Ascending aorta (tissue), 2 donors: ENCODE measurements at places on chromosomes 12 and 14.

DNA sequence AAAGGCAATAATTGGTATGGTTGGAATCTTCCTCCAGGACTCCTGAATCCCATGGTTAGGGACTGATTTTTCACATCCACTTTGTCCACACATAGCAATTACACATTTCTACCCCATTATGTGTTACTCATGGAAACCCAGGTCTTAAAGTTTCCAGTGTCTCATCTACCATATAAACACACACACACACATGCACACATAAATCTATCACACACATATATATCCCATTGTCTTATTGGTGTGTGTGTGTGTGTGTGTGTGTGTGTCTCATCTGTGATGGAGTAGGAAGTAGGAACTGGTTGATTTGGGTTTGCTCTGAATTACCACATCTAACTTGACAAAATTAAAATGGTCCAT lies 525.4 kb downstream of the FUT8 start:
- no peak for DNase-seq

DNA sequence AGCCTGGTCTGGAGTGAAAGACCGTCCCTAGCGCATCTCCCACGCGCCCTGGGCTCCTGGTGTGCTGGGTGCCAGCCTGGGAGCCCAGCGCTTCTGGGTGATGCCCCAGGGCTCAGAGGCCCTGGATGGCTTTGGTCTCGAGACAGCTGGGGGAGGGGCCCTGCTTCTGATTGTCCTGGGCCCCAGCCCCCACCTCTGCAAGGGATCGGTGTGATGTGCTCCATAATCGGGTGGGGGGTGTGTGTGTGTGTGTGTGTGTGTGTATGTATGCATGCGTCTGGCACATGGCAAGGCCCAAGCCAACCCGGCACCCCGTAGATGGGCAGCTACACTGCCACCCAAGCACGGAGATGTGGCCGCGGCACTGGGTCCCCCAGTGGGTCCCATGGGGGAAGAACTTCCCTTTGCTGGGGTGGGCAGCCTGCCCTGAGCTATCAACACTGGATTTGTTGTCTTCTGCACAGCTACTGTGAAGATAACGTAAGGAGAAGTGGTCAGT lies 3.1 kb downstream of the ZBTB42 start:
- no peak for DNase-seq

GRCh38 chr14:99947695-99948094 lies 117.5 kb upstream of the EVL start:
- DNase-seq, result no peak

GRCh38 chr12:93177208-93178153 lies 200.2 kb upstream of the NUDT4 start:
- DNase-seq, result no peak

- DNase-seq, result no peak
Measured at GRCh38 chr12:105613887-105614286, 283.4 kb downstream of the C12orf75 start.

DNA sequence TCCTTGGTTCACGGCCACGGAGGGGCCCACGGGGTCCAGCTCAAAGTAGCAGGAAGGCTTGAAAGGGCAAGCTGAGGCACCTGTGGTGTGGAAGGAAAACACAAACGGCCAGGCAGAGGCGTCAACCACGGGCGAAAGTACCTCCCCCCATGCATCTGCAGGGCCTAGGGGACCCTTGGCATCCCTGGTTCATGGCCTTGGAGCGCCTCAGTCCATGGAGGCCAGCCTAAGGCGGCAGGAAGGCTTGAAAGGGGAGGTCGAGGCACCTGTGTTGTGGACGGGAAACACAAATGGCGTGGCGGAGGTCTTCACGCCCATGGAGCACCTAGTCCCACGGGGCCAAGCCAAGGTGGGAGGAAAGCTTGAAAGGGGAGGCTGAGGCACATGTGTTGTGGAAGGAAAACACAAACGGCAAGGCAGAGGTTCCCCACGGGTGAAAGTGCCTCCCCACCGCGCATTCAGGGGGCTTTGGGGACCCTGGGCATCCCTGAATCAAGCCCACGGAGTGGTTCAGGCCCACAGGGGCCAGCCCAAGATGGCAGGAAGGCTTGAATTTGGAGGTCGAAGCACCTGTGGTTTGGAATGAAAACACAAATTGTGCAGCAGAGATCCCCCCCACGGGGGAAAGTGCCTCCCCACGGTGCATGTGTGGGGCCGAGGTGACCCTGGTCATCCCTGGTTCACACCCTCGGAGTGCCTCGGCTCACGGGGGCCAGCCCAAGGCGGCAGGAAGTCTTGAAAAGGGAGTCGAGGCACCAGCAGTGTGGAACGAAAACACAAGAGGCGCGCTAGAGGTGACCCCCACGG lies 380.8 kb downstream of the ALG10 start:
- peak; percentile 41 for DNase-seq

- no peak for DNase-seq
Measured at GRCh38 chr12:118061011-118061872, at the start of gene WSB2. WSB2 (minus strand) TSS chr12:118061179; CDS start chr12:118061048, 131 bp downstream.

DNA sequence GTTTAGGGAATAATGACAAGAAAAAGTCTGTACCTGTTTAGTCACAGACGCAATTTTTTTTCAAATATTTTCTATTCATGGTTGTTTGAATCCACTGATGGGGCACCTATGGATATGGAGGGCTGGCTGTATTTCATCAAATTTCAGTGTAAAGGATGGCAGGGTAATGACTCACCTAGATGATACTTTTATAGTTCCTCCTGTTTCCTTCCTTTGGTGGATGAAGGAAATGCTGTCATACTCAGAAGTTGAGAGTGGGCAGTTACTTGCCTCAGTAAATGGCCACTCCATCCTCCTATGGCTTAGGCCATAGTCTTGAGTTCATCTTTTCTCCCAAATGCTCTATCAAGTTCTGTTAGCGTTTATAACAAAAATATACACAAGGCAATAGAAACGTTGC lies 18.9 kb upstream of the C12orf71 start:
- DNase-seq, result no peak

DNA sequence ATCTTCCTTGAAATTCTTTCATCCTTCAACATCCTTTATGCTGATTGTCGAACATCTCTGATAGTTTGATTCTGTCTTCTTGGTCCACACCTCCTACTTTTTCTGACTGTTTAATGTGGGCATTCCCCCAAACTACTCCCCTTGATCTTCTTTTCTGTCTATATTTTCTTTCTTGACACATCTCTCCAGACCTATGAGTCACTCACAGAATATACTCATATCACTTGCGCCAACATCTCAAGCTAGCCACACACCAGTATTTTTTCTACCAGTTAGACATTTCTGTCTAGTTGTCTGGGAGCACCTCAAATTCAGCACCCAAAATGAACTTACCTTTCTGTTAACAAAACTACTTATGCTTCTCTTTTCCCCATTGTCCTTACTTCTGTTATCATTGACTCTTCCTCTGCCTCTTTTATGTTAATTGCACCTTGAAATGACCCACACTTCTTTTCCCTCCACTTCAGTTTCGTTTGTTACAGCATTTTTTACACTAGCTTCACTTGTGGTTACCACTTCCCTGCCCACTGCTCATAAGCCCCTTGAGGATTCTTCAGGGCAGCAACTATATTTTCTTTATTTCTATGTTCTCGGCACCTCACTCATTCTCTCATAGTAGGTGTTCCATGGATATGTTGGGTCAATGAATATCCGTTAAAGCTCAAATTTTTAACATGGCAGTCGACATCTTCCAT lies 33.5 kb downstream of the TSHR start:
- no peak for DNase-seq

GRCh38 chr12:46160981-46161690 lies 107.7 kb downstream of the SLC38A1 start:
- no peak for DNase-seq

GRCh38 chr12:117042862-117043261 lies 56.4 kb downstream of the TESC start:
- DNase-seq, result no peak

- no peak for DNase-seq
Measured at GRCh38 chr12:64877363-64878004, 53.0 kb downstream of the TBC1D30 start.

- no peak for DNase-seq
Measured at GRCh38 chr14:35337269-35338255, 45.4 kb downstream of the PSMA6 start.

DNA sequence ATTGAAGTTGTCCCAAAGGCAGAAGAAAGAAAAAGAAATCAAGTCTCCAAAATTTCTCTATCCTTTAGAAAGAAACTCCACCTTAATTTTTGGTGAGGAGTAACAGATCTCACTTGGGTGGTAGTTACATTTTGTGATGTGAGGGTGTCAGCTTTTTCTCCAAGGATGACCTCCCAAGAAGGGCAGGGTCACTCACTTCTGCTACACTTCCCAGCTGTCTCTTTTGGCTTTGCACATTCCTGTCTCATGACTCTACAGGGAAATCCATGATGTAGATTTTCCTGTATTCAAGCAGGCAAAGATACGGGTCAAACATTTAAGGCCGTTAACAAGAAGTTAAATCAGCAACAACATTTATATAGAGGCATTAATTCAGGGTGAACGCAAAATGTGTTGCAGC lies 1016.4 kb downstream of the NRXN3 start:
- no peak for DNase-seq

DNA sequence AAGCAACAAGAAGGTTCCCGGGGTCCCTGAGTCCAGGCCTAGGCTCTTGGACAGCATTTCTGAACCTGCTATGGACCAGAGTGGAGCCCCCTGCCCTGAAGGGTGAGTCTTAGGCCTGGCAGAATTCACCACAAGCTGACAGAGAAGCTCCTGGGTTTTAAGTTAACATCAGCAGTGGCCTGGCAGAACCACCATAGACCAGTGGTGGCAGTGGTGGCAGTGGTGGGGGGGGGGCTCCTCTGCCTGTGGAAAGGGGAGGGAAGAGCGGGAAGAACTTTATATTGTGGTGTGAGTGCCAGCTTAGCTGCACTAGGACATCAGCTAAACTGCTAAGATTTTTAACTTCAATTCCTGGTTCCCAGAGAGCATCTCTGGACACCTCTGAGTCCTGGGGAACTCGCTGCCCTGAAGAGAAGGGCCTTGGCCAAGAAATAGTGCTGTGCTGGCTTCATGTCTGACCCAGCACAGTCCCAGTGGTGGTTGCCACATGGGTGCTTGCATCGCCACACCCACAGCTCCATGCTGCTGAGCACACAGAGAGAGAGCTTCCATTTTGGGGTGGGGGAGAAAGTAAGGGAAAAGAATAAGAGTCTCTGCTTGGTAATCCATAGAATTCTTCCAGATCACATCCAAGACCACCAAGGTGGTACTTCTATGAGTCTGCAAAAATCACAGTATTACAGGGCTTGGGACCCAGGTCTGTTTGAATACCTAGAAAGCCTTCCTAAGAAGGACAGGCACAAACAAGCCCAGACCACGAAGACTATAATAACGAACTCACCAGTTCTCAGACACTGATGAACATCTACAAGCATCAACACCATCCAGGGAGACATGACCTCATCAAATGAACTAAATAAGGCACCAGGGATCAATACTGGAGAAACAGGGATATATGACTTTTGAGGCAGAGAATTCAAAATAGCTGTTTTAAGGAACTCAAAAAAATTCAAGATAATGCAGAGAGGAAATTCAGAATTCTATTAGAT lies 20.4 kb upstream of the RNF212B start:
- no peak for DNase-seq

DNA sequence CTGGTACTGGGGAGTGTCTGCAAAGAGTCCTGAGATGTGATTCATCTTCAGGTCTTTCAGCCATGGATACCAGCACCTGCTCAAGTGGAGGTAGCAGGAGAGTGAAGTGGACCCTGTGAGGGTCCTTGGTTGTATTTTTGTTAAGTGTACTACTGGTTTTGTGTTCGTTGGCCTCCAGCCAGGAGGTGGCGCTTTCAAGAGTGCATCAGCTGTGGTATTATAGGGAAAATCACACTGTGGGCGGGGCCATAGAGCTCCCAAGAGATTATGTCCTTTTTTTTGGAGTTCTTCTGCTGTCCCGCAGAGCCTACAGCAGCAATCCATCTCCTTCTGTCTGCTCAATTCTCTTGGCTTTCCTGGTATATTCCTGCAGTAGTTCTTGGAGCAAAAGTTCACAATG lies 66.8 kb downstream of the SPATA7 start:
- DNase-seq, result no peak

- no peak for DNase-seq
Measured at GRCh38 chr12:49146406-49146805, 15.2 kb upstream of the TUBA1B start.

GRCh38 chr14:92556863-92557543 lies 43.4 kb downstream of the RIN3 start:
- no peak for DNase-seq

DNA sequence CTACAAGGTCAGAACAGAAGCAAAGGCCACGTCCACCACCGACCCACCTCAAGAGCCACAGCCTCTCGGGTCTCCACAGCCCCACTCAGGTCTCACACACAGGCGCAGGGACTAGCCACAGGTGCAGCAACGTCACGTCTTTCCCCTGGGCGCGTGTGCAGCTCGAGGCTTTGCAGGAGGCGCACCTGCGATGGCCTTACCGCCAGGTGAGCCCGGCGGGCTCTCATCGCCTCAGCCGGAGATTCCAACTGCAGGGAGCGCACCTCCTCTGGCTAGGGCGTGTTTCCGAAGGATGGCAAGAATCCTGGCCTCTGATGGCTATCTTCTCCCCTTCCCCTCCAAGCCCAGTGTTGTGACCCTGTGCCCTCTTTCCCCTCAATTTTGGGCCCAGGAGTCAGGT lies at the start of gene HIGD1C:
Gene HIGD1C, plus strand, starts transcription at position 35 of the 400 bp plus-strand sequence. CDS start 1,455 bp downstream, outside the sequence.
- no peak for DNase-seq

DNA sequence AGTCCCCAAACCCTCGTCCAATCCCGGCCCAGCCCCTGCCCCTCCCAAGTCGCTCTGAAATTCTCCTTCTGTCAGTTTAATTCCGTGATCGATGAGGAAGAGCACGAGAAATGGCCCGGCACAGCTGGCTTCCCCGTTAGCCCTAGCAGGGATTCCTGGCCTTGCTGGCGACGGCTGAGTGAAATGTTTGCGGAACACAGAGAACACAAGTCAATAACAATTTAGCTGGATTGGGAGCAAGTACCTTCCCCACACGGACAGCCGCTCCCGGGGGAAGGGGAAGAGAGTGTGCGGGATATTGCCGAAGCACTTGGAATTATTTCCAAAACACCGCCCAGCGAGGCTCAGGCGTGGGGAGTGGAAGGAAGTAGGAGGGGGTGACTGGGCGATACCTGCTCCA lies 134.6 kb downstream of the RBM19 start:
- DNase-seq, result no peak

GRCh38 chr14:79134361-79134760 lies 964.2 kb downstream of the NRXN3 start:
- no peak for DNase-seq

- DNase-seq, result no peak
Measured at GRCh38 chr14:69951935-69952334, 72.7 kb downstream of the SMOC1 start.

GRCh38 chr14:58082491-58083098 lies 69.4 kb downstream of the ARMH4 start:
- DNase-seq, result peak; percentile 66

DNA sequence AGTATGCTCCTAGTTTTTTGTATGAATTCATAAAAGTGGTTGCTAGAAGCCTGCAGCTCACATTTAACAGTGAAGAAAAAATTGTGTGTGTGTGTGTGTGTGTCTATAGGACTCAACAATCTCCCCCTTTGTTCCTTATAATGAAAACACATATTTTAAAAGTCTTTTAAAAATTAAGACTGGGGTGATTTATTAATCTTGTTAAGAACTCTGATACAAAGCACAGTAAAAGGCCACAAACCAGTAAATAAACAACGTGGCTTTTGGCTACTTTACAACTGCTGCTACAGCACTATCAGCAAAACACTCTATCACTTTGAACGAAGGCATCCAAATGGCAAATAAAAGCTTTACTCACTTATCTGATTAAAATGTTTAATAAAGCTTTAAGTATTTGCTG lies 594 bp upstream of the VCPKMT start:
- no peak for DNase-seq

- DNase-seq, result no peak
Measured at GRCh38 chr14:25041484-25041883, 8.5 kb downstream of the STXBP6 start.

- no peak for DNase-seq
Measured at GRCh38 chr14:93893661-93894261, 33.4 kb upstream of the FAM181A start.
